ENCODE measurements at places on chromosomes 3 and 15.

GRCh38 chr15:41851167-41851523 lies 12.5 kb downstream of the PLA2G4B start:
- DNase-seq, result no peak

GRCh38 chr3:7397097-7397496 lies 536.2 kb downstream of the GRM7 start:
- no peak for DNase-seq

DNA sequence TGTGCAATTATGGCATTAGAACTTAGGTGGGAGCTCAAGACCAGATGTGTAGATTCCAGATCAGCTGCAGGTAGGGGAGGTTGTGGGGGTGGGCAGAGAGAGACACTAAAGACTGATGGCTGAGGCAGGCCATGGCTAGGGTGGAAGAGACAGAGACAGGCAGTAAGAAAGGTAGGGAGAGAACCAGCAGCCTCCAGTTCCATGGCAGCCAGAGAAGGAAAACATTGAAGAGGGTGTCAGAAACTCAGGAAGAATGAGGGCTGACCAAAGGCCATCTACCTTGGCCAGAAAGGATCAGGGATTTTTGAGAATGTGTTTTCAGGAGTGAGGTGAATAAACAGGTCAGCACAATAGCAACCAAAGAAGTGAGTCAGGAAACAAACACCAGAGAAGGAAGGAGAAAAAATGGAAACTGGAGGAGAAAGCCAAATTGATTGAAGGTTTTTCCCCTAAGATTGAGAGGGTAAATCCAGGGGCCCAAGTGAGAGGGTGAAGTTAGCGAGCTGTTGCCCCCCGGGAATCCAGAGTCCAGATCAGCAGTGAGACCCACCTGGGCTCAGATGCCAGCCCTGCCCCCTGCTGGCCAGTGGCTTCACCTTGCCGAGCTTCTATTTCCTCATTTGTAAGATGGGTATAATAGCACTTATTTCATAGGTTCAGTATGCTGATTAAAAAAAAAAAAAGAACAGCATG lies 41.0 kb downstream of the ABHD2 start:
- peak; percentile 23 for DNase-seq

DNA sequence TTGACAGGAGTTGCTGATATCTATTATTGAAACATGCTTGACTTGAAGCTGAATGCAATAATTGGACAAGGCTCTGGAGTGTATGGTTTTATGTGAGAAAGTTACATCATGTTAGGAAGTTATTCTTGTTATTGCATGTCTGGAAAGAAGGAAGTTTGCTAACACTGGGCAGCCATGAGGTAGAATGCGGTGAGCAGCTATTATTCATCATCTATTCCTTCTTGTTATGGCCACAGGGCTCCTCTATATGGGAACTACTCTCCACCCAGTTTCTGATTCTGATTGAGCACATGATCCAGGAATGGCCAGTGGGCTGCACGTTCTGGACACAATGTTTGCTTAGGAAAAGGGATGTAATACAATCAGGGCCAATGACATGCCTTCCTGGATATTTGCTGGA lies 37.8 kb upstream of the SCN5A start:
- no peak for DNase-seq

DNA sequence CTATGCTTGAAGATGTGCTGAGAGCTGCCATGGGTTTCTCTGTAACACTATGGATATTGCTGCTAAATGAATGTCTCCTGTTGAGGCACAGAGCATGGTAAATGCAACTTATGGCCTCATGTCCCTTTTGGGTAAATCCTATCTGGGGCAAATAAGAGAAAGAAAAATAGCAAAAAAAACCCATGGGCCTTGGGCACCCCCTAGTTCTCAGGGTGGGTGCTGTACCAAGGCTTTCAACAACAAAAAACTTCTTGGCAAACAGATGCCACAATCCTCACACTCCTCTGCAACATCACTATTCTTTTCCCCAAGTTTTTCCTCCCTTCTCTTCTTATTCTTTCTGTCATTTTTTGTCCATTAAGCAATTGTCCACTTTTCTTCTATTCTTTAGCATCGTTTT lies 340.1 kb upstream of the ROBO2 start:
- DNase-seq, result no peak

- no peak for DNase-seq
These were observed 134.8 kb upstream of the MEF2A start for GRCh38 chr15:99430881-99431401.
